ENCODE measurements at places on chromosomes 6 and 20.

DNA sequence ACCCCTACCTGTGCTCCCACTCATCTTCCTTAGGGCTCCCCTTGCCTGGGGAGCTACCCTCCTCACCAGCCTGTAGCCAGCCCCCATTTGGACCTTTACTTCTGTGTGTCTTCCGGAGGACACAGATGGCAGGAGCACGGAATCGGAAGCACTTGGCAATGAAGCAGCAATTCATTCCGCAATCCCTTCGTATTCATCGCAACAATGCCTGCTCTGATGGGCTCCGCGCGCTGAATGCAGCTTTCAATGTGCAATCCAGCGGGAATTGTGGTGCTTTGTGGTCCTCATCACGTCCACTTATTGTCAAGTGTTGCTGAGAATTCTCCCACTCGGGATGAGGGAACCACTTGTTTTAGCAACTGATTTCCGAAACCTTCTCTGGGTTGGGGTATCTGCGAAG is 336.0 kb downstream of the DHX35 start:
- DNase-seq: no peak

DNA sequence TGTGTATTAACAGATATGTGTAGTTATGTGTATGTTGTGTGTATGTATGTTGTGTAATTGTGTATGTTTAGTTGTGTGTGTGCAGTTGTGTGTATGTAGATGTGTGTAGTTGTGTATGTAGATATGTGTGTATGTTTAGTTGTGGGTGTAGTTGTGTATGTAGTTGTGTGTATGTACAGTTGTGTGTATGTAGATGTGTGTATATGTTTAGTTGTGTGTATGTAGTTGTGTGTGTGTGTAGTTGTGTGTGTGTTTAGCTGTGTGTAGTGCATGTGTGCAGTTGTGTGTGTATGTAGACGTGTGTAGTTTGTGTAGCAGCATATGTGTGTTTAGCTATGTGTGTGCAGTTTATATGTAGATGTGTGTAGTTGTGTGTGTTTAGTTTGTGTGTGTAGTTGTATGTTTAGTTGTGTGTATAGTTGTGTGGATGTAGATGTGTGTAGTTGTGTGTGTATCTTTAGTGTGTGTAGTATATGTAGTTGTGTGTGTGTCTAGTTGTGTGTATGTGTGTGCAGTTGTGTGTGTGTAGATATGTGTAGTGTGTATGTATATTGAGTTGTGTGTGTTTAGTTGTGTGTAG is 16.3 kb downstream of the SIRT5 start:
- no peak for DNase-seq

DNA sequence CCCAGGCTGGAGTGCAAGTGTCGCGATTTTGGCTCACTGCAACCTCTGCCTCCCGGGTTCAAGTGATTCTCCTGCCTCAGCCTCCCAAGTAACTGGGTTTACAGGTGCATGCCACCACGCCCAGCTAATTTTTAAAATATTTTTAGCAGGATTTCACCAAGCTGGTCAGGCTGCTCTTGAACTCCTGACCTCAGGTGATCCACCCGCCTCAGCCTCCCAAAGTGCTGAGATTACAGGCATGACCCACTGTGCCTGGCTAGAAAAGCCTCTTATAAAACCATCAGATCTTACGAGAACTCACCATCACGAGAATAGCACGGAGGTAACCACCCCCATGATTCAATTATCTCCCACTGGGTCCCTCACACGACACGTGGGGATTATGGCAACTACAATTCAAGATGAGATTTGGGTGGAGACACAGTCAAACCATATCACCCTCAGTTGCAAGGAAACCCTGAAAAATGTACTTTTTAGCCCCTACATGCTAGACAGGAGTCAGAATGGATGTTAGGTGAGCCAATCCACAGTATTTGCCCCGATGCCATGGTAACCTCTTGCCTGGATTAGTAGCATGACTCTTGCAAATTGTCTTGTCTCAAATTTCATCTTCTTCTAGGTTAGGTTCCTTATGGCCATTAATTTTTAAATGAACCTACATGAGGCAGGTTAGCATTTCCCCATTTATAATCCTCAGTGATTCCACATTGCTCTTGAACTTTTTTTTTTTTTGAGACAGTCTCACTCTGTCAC is 17.1 kb upstream of the SASH1 start:
- DNase-seq: no peak

- DNase-seq: no peak
Observed at GRCh38 chr20:49999329-49999728, 16.5 kb downstream of the SNAI1 start.

GRCh38 chr6:168563656-168564055 is 122.7 kb downstream of the SMOC2 start:
- no peak for DNase-seq

- DNase-seq: no peak
Observed at GRCh38 chr20:24305371-24305770, 164.1 kb upstream of the SYNDIG1 start.

DNA sequence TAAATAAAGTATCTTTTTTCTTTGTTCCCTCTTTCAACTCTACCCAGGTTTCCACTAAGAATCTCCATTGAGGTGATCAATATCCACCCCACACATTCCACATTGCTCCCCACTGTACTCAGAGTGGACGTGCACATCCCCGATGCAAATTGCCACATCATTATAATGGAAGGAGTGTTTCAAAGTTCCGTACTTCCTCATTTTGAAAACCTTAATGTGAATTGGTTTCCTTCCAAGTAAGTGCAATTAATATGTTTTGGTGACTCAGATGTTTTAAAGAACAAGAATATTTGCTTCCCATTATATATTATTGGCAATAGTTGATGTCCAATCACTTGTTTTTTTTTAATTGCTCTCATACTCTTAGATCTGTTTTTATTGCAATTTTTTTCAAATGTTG is 463.6 kb downstream of the HACE1 start:
- no peak for DNase-seq

DNA sequence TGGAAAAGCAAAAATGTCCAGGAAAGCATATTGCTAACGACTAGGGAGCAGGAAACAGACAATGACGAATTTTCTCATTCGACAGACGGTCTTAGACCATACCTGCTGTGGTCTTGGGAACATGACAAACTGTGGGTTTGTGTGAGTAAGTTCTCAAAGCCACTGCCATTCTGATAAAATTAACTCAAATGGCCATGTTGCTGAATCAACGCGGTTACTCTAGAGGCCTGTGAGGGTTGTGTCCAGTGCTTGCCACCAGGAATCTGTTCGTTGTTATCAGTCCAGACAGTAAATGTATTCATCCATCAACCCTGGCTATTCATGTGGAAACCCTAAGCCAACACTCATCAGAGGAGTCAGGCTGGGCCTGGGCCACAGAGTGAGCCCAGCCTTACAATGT is 124.3 kb downstream of the MYLK4 start:
- no peak for DNase-seq

DNA sequence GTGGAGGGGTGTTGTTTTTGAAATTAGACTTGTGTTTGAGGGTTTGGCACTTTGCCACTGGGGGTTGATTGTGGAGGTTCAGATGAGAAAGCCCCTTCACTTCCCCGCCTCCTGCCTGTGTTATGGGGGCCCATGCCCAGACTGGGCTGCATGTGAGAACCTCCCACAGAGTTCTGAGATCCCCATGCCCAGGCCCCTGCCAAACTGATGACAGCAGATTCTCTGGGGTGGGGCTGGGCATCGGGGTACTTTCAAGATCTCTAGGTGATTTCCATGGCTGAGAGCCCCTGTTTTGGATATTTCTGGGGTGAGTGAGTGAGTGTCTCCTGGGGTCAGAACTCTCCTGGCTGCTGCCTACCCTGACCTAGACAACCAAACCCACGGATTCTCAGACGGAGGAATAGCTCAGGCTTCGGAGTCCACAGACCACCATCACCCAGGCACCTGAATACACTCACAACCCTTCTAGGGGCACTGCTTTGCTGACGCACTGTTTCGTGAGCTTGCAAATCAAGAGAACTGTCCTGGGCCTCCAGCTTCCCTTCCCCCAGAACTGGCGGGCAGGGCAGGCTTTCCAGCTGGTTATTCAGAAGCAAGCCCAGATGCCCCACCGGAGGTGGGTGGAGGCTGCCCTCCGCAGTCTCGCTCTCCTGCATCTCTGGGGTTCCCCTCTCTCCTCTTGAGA is 6.3 kb downstream of the BCAS1 start:
- DNase-seq: no peak

DNA sequence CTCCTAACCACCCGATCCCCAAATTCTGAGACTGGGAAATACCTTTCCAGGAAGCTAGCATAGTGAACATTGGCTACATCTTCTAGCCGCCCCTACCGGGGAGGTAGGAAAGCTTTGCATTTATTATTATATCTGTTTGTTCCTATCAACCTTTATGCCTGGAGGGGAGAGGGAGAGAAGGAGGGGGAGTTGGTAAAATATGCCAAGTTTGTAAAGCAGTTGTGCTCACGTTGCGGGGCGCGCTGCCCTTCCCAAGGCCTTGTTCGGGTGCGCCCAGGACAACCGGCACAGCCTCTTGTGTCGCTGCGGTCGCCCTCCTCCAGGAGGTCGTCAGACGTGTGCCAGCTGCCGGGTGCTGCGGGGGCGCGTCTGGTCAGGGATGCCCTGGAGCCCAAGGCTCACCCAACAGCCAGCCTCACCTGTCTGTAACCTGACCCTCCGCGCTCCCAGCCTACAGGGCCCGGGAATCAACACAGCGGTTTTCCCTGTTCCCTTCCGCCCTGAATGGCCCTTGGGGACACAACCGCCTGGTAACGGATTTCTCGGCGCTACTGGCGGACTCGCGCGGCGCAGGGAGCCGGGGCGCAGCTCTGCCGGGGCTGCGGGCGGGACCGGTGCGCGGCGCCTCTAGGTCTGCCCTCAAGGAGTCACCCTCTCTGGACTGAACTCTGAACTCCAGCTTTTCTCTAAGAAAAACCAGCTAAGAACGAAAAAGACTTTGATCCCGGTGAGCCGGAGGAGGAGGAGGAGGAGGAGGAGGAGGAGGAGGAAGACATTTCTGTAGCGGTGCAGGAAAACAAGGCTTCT is 1.1 kb upstream of the OVOL2 start:
- no peak for DNase-seq

GRCh38 chr6:169407325-169407724 is 153.7 kb upstream of the THBS2 start:
- no peak for DNase-seq

- no peak for DNase-seq
Observed at GRCh38 chr20:17659801-17660200, 22.2 kb downstream of the RRBP1 start.

GRCh38 chr6:88492241-88492640 is 326.1 kb upstream of the CNR1 start:
- peak; percentile 24 for DNase-seq
